ENCODE measurements at places on chromosomes 13 and 19.

DNA sequence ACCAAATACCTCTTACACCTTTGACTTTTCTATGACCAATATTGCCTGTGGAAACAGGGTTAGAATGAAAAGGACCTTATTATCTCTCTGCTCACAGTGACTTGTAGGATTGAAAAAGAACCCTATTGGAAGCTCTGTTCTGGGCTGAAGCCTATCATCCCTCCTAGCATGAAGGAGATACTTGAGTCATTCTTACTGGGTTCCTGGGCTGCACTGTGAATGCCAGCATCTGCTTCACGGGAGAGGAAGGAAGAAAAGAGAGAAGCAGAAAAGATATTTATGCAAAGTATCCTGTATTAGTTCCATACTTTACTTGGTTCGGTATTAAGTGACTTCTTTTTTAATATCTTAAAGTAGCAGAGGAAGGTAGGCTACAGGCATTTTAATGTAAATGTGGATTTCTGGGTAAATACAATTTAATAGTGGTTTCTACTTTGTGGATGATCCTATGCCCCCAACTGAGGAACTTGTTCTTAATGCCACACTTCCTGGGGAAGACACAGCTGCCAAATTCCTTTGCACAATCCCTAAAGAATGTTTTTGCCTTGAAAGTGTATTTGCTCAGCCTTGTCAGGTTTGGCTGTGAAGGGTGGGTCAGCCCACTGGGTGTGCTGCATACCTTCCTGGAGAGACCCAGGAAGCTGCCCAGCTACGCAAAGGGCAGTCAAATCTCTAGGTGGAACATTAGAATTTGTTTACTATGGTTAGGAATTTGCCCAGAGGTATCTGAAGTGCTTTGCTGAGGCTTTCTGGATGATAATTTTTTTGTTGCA is 13.7 kb upstream of the SCEL start:
- DNase-seq, result no peak

GRCh38 chr19:19475849-19476828 is 39.2 kb downstream of the TSSK6 start:
- no peak for DNase-seq

DNA sequence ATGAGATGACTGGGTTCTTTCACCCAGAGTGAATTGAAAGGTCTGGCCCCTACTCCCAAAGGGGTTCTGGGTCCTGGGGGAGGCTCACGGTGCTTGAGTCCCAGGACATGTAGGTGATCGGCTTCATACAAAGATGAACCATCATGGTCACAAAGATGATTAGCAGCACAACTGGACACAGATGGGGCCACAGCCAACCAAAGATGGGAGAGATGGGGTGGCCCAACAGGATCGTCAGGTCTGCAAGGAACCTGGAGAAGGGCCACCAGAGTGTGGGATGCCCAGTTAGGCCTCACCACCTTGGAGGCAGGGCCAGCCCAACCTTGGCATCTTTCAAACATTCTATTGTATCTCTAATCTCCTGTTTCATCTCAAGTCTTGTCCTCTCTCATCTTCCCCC is 34.5 kb downstream of the SLC6A16 start:
- DNase-seq, result no peak

DNA sequence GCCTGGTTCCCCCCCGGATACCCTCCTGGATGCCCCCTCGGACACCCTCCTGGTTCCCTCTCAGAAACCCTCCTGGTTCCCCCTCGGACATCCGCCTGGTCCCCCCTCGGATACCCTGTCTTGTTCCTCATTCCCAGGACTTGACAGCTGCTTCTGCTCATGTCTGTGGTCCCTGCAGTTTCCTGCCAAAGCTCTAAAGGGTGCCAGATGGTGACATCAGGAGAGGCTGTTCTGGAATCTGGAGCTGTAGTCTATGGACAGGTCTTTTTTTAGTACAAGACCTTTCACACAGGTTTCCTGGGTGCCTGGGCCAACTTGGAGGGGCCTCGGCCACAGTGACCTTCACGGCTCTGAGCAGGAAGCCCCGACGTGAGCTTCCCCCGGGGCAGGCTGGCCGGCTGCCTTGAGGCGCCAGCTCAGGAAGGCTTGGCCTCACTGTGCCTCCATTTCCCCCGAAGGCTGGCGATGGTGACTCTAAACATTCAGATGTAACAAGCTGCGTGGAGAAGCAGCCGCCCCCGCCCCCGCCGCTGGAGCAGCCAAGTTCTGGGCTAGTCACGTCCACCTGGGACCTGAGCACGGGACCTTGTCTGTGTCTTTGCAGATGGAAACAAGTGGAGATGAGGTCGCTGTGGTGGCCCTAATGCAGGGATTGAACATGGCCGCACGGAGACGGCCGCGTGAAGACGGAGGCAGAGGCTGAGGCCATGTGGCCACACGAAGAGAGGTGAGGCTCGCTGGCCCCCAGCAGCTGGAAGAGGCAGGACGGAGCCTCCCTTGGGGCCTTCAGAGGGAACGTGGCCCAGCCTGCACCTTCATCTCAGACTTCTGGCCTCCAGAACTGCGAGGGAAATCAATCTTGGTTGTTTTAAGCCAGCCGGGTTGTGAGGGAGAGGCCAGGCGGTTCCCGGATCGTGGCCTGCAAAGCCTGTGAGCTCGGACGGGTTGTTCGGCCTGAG is 12.7 kb downstream of the SGTA start:
- peak; percentile 7 for DNase-seq

DNA sequence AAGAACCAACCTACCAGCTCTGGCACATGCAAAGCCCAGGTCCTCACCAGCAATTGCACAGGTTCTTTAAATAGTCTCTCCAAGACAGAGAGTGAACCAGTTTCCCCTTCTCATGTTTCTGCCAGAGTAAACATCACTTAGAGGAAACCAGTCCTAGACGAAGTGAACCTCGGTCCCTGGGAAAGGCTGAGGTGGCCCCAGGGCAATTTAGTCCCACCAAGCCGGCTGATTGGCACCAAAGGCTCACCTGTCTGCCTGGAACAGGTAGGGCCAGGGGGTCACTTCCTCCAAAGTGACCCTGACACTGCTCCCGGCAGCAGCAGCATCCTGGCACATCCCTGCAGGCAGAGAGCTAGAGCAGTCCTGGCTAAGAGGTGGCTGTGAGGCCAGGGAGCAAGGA is 122.9 kb upstream of the ZNF507 start:
- DNase-seq, result no peak

DNA sequence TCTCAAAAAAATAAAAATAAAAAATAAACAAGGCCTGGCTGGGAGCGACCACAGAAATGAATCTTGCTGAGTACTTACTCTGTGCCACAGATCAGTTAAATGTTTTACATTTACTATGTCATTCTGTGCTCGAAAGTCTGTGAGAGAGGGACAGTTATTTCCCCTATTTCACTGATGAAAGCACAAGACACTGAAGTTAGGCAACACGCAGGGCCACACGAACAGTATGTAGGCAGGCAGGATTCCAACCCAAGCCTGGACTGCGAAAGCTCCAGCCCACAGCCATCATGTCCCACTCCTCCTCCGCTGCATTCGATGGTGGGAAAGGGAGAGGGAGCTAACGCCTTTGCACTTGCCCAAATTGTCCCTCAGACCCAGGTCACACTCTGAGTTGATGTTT is 34.2 kb downstream of the RUBCNL start:
- DNase-seq, result no peak

GRCh38 chr19:51439021-51439465 is 19.2 kb downstream of the SIGLEC8 start:
- DNase-seq, result no peak

DNA sequence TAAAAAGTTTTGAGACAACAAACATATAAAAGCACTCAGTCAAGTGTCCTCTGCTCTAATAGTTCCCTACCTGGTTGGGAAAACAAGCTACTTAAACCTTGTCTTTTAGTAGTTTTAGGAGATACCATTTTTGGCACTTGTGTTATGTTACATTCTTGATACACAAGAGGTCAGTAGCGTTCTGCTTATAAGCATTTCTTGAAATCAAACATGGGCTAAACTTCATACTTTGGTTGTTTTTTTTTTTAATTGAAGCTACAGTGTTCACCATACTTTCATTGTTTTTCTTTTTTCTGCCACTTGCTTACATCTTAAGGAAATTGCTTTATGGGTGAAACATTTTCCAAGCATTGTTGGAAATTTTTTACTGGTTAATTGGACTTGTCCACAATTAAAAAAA is 12.9 kb downstream of the NHLRC3 start:
- DNase-seq, result no peak

GRCh38 chr13:102970542-102970941 is 95.7 kb downstream of the SLC10A2 start:
- DNase-seq, result no peak

DNA sequence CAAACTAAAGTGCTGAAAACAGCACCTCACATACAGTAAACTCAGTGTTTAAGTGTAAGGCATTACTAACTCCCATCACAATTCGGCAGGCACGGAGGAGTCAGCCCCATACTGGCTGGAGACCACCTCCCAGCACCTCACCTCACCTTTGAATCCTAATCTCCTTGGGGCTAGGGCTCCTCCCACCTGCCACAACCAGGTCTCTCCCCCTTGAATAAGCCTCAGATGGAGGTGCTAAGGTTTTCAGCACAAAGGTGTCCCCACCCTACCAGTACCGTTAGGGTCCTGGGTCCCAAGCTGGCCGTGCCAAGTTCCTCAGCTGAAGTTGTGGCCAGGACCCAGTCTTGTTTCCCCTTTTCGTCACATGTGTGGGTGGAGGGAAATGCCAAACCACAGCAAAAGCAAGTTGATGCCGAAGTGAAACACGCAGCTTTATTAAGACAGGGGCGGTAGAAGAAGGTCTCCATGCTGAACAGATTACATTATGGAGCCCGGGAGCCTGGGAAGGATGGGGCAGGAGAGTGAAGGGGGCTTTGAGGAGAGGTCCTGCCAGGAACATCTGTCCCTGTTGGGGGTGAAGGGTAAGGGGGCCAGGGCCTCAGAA is at the start of gene IGFLR1:
TSS of gene IGFLR1 (minus strand) at position 332 of the 604 bp plus-strand sequence. CDS start 1,272 bp downstream, outside the sequence.
- no peak for DNase-seq

DNA sequence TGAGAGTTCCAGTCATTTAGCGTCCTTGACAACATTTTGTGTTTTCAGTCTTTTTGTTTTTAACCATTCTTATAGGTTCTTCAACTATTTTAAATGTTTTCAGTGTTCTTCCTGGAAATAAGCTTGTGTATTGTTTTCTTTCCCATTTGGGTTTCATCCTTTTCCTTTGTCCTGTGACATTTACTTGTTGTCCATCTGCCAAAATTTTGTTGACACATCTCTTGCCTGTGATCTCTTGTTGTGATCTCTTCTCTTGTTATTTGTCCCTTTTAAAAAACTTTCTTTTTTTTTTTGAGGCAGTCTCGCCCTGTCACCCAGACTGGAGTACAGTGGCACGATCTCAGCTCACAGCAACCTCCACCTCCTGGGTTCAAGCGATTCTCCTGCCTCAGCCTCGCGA is 96.5 kb downstream of the PDS5B start:
- no peak for DNase-seq

- DNase-seq, result no peak
Measured at GRCh38 chr19:12757544-12758274, 6.1 kb downstream of the BEST2 start.

GRCh38 chr13:43054803-43055802 is 31.7 kb downstream of the DNAJC15 start:
- peak; percentile 66 for DNase-seq

GRCh38 chr13:65679240-65679639 is 1550.9 kb downstream of the PCDH9 start:
- no peak for DNase-seq

DNA sequence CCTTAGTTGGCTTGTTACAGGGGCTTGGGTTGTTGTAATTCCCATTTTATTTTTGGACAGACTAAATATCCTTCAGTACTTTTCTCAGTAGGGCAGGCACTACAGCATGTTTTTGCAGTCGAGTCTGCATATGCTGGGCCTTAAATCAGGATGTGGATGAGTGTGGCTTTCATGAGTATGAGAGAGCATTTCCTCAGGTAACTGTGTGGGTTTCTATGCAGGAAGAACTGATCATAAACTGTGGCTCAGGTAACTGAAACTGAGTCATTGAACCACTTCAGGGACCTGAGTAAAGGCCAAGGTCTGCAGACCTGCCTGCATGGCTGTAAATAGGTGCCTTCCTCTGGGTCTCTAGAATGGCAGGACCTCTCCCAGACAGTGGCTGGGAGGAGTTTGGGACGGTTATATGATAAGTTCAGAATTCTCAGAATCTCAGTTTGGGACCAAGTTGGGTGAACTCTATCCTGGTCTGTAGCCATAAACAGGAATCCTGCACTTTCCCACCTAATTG is 112.1 kb downstream of the ZNF737 start:
- no peak for DNase-seq

DNA sequence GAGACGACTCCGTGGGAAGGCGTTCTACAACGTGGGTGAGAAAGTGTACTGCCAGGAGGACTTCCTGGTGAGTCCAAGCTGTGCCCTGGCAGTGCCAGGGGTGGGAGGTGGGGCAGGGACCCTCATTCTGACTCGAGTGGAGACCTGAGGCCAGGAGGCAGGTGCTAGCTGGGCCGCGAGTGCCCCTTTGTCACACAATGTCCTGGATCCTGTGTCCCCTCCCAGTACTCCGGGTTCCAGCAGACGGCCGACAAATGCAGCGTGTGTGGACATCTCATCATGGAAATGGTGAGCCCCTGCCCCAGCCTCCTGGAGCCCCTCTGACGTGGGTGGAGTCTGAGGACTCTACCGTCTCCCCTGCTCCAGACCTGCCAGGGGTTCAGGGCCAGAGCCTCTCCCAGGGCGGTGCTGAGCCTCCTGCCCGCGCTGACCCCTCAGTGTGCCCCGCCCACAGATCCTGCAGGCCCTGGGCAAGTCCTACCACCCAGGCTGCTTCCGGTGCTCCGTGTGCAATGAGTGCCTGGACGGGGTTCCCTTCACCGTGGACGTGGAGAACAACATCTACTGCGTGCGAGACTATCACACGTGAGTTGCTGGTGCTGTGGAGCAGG is 11.6 kb downstream of the WTIP start:
- no peak for DNase-seq

- no peak for DNase-seq
Measured at GRCh38 chr19:38283271-38283670, 18.9 kb downstream of the SPINT2 start.

DNA sequence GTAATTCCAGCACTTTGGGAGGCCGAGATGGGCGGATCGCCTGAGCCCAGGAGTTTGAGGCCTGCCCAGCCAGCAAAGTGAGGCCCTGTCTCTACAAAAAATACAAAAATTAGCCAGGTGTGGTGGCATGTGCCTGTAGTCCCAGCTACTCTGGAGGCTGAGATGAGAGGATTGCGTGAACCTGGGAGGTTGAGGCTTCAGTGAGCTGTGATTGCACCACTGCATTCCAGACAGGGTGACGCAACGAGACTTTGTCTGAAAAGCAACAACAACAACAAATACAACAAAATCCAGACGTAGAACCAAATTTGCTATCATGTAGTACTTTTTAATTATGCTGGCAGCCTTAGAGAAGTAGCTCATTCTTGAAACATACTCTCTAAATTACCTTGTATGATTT is 277.1 kb downstream of the KLF5 start:
- no peak for DNase-seq

DNA sequence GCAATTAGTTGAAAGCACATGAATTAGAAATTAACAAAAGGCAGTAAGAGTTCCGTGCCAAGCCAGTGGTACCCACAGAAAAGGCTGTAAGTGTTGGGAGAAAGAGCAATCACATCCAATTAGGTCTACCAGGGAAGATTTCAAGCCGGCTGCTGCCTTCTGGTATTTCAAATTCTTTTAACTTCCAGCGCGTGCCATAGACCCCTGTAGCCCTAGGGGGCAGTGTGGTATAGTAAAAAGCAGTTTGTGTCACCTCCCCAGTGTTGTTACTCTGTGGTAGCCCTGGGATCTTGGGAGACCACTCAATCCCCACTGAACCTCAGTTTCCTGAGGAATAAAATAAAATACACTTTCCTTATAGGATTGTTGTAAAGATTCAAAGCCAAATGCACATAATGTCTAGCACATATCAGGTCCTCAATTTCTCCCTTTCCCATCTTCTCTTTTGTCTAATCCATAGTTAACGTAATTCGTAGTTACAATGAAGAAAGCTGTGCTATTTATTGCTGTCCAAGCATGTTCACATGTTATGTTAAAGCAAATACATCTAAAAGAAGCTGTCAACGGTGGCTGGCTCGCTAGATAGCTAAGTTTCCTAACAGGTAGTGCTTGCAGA is 230.2 kb downstream of the TDRD3 start:
- DNase-seq, result no peak
